Stimulated activated CD8-positive, alpha-beta memory T cell treated with anti-CD3 and anti-CD28 coated beads, Interleukin-2, amount 100 ng/mL, for 1 hour (primary cell): ENCODE measurements at places on chromosomes 12 and 14.

- no peak for DNase-seq
Measured at GRCh38 chr12:113222730-113223531, 1.7 kb downstream of the TPCN1 start.

GRCh38 chr12:79873201-79873600, 61.7 kb downstream of the PPP1R12A start:
- DNase-seq: no peak

GRCh38 chr14:68598621-68599447, 194.0 kb downstream of the ZFP36L1 start:
- DNase-seq: no peak

DNA sequence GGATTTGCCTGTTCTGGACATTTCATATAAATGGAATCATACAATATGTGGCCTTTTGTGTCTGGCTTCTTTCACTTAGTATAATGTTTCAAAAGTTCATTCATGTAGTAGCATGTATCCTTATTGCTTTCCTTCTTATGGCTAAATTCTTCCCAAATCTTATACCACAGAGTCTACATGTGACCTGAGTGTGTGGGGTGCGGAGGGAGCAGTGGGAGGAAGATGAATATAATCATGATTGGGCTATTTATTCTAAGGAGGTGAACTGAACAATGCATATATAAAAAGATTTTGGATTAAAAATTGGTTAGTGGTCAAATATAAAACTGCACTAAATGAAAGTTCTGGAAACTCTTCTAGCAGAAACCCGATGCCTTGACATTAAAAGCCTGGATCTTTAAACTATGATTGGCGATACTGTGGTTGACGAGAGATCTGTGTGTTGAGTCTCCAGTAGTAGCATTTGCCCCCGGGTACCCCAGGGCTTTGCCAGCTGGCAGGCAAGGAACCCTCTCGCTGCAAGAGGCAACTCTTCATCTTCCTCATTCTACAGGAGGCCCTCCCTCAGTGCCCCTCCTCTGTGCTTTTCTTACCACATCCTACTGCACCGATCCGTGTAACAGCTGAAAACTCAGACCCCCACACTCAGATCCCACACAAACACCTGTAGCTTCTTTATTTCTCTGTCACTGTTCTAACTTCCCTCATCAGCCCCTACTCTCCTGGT, 2.6 kb downstream of the CYP46A1 start:
- DNase-seq: no peak

GRCh38 chr12:41881891-41882805, 262.5 kb downstream of the GXYLT1 start:
- DNase-seq: no peak

DNA sequence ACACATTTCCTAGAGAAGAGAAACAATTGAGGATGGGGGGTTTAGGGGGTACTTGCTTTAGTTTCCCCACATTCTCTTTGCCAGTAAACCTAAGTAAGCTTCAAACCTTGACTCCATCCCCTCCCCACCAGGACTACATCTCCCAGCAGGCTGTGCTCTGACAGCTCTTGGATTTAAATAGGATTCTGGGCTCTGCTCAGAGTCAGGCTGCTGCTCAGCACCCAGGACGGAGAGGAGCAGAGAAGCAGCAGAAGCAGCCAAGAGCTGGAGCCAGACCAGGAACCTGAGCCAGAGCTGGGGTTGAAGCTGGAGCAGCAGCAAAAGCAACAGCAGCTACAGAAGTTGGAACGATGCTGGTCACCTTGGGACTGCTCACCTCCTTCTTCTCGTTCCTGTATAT, 20.6 kb downstream of the RDH12 start:
- DNase-seq: no peak

DNA sequence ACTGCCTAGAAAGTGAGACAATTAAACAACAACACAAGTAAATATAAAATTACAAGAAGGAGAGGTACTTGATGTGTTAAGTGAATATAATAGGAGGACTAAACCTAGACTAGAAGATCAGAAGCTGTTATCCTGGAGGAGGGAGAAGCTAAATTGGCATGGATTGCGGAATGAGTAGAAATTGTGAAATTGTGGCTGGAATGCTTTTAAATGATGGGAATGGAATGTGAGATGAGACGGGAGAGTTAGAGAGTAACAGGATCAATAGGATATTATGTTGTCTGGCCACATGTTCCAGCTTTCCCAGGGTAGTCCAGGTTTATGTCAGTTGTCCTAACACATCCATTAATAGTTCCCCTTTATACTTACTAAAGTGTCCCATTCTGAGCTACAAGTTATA, 44.0 kb upstream of the CPNE8 start:
- no peak for DNase-seq

DNA sequence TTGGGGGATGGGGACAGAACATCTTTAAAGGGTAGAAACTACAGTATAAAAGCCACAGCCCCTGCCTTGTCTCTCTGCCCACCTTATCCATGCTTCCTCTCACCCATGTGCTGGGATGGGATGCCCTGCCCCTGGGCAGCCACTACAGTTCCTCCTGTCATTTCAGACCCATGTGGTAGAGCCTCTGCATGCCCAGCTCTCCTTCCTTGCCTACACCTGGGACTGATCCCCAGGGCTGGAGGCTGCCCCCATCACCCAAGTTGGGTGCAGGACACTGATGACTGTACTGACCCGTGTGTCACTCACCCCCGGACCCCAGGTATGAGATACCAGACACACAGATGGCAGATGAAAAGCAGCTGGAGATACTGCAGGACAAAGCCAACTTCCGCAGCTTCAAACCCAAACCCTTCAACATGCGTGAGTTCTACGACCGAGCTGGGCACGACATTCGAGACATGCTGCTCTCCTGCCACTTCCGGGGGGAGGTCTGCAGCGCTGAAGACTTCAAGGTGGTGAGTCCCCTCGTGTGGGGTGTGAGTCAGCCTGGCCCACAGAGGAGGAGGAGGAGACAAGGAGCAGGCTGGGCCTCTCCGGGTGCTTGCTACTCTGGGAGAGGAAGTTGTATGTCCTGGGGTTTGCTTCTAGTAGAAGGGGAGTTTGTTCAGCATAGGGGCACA, 2.2 kb downstream of the ASIC1 start:
- peak; percentile 26 for DNase-seq

DNA sequence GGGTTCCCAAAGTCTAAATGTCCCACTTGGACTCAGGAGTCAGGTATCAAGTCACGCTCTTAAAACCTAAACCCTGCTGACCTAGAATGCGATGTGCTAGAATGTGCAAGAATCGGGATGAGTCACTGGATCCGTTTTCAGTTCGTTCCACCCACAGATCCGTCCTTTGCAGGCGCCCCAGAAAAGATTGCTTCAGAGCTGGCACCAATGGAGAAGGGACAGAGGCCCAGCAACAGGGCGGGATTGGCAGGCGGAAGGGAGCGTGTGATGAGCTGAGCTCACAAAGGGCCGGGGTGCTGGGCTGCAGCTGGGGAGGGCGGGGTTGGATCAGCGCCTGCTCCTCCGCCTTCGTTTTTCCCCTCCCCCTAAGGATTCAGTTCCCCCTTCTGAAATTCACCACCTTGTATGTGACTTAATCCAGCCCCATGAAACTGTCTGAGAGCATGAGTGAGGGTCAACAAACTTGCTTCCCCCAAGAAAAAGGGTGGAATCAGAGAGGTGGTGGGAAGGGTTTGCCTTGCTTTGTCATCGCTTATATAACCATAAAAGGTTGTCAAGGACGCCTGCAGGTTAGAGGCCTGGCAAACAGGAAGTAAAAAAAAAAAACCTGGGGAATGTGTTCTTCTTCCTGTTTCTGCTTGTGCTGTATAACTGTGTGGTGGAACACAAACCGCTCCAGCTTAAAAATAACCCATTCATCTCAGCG, 2.8 kb upstream of the UBC start:
- DNase-seq: peak; percentile 77

- DNase-seq: no peak
Measured at GRCh38 chr12:19515179-19515578, 75.9 kb downstream of the AEBP2 start.

DNA sequence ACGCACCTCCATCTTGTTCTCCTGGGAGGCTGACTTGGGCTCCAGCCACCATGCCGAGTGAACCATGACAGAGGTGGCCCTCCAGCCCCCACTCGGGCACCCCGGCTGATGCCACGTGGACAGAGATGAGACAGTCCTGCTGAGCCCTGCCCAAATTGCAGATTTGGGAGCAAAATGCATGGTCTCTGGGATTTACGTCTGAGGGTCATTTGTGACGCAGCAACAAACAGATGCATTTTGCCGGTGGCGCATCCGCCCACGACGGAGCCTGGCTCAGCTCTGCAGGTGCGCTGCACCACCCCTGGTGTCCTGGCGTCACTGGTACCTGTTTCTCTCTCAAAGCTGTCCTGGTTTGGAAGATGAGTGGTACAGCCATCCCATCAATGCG, 31.1 kb upstream of the INF2 start:
- DNase-seq: no peak

- no peak for DNase-seq
Measured at GRCh38 chr14:99188731-99189191, 83.2 kb downstream of the BCL11B start.

DNA sequence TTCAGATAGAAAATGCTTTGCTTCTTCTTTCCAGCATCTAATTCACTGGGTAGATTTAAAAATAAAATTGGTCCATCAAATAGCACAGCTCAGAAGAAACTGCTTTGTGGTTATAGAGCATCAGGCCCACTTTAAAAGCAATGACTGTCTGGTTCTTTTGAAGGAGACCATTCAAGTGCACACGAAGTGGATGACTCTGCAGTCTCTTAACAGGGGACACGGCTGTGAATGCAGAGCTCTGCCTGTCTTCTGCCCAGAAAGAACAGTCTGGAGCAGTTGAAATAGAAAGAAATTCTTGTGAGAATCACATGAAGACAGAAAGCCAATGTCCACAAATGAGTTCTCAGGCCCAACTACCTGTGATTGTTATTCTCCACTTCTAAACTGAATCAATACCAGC, 138.7 kb upstream of the PLEKHA5 start:
- DNase-seq: no peak

DNA sequence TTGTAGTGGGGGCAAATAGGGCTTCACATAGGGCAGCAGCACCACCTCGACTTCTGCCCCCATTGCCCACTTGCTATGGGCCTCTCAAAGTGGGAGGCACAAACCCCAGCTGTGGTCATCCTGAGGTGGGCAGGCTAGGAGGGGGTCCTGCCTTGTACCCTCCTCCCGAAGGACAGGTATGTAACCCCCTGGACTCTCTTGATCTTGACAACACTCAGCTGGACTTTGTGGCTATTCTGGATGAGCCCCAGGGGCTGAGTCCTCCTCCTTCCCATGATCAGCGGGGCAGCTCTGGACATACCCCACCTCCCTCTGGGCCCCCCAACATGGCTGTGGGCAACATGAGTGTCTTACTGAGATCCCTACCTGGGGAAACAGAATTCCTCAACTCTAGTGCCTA, 8.0 kb downstream of the ARHGAP9 start:
- no peak for DNase-seq

- no peak for DNase-seq
Measured at GRCh38 chr12:101923045-101923718, 45.8 kb downstream of the DRAM1 start.

DNA sequence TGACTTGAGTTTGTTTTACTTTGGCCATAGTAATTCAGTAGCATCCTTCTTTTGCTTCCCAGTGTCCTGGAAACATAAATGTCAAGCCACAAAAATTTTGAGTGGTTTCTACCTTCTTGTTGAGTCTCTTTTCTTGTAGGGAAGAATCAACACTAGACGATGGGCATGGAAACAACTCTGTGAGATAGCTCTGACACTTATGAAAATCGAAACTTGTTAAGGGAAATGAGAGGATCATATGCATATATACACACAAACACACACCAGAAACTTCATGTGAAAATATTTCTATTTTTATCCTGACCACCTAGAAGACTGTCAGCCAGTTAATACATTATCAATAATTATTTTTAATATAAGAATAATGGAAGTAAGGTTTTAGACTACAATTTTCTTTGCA, 1247.3 kb upstream of the FLRT2 start:
- DNase-seq: no peak

DNA sequence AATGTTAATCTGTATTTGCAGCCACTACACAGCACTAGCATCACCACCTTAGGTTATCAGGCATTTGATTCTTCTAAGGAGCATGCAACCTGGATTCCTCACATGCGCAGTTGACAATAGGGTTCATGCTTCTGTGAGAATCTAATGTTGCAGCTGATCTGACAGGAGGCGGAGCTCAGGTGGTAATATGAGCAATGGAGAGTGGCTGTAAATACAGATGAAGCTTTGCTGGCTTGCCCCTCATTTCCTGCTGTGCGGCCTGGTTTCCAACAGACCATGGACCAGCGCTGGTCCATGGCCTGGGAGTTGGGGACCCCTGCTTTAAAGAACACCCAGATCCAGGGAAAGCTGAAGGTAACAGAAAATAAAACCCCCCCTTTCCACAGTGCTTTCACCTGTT, 51.0 kb downstream of the TMX1 start:
- no peak for DNase-seq

GRCh38 chr14:31510222-31510621, 22.4 kb upstream of the GPR33 start:
- DNase-seq: no peak

DNA sequence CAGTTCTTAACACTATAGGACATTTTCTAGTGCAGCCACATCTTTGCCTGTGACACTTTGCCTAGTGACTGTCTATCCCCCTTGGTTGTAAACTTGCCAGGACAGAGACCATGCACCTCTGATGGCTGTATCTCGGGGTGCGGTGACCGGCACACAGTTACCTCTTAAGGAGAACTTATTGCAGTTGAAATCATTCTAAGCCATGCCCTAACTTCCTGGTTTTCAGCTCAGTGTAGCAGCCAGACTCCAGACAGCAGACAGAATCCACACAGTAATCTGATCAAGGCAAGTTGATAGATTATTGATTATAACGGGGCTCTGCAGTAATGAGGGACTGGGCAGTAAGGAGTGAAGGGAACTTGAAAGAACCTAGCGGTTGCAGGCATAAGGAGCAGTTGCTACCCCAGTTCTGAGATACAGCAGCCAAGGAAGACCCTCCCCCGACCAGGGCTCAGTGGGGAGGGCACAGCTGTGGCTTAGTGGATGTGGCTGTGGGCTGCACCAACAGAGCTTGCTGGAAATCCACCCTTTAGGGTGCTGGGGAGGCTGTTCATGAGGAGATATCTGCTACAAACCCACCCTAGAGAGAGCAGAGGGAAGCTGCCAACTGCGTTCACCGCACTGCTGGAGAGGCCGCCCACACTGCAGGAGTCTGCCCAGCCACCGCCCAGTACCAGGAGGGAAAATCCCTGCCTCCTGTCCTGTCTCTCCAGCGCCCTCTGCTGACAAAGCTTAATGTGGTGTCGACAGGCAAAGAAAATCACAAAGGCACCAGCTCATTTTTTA, 58.2 kb upstream of the BEGAIN start:
- peak; percentile 63 for DNase-seq

DNA sequence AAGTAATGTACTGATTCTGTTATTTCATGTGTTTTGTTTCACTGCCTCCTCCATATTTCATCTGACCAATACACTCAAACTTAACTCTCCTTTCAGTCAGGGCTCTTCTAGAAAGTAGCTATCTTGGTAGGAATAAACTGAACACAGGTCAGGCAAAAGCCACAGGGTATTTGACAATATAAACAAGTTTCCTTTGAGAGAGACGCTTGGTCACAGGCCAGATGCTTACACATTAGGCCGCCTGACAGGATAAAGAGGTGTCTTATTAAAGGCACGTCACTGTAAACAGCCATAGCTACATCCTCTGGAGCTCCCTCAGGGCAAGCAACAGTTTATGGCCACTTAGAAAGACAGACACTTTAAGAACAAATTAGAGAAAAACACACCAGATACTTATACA, 607.5 kb downstream of the SLC6A15 start:
- no peak for DNase-seq
